ENCODE measurements at places on chromosomes 5 and 9. TPM values are rescaled to one million over a fixed set of nuclear protein-coding genes. Genes with fewer than 3 reads are reported as not detected.

Gene ARAP3
- 3.0 TPM for total RNA-seq

Gene BRINP1
- not detected for total RNA-seq

Gene STPG3
- not detected for total RNA-seq

Gene CNTNAP3B
- 11.8 TPM for total RNA-seq

Gene CDKN2B-AS1
- total RNA-seq: not detected

Gene PSD2
- 0.18 TPM for total RNA-seq

Gene PCDHB11
- 1.1 TPM for total RNA-seq

Gene CDH9
- not detected for total RNA-seq

Gene TMEM8B
- total RNA-seq: 2.0 TPM
